Hematopoietic multipotent progenitor cell treated with erythropoietin and hydrocortisone succinate and interleukin-3 and kit ligand, for 6 days (in vitro differentiated cells): ENCODE measurements at places on chromosomes 11 and 22.

GRCh38 chr11:20873054-20873453 is 203.7 kb downstream of the NELL1 start:
- DNase-seq: peak; percentile 67

GRCh38 chr11:71934213-71934612 is 5.4 kb downstream of the RNF121 start:
- DNase-seq: peak; percentile 49

DNA sequence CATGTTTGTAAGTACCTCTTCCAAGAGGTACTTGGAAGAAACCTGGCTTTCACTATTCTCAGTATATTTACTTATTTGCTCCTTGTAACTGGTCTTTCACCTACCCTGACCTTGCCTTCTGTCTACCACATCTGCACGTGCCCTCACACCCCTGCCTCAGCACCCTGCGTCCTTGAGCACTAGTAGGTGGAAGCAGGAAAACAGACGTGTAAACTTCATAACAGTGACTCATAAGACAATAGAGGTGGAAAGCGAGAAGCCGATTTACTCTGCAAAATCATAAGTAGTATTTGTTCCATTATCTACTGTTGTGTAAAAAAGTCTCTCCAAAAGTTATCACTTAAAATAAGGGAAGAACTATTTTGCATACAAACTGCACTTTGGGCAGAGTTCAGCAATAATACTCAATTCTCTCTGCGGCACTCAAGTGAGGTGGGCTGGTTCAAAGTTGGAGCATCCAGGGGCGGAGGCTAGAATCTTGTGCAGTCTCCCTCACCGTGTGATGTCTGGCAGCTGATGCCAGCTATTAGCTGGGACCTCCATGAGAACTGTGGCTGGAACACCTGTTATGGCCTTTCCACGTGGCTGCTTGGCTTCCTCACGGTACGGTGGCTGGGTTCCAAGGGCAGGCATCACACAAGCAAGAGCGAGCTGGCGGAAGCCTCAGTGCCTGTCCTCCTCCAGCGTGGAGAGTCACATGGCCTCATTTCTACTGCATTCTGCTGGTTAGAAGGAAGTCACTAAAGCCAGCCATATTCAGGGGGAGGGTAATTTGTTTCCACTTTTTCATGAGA is 30.4 kb downstream of the PACS1 start:
- peak; percentile 73 for DNase-seq

GRCh38 chr22:35837101-35837727 is 119.5 kb downstream of the APOL5 start:
- no peak for DNase-seq

DNA sequence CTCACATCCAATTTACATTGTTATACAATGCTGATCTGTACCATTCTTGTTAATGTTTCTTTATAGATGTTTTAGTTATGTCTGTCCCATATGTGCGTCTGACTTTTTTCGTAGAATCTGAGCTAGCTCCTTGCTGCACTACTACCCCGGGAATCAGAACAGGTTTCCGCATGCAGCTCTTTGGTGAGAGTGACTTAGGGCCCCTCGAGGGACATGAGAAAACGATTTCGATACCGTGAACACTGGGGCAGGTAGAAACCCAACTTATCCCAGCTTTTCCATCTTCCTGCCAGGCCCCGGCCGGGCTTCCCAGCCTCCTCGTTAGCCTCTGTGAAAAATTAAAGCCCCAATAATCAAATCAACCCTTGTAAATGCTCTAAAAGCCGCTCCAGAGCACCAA is 23.4 kb upstream of the PKNOX2 start:
- DNase-seq: no peak

DNA sequence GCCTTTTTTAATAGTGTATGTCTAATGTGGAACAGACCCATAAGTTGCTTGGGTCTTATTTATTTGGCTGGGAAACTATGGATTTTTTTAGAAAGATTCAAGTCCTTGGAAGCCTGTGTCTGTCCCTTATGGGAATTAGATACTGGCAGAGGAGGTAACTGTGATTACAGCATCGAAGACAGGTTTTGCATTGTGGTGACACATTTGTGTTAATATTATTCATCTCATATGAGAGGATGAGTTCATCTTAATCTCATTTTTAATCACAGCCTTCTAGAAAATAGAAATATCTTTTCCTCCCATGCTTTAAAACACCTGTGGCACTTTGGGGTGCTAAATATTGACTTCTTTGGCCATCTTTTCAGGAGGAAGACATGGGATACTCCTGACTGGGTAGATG is 9.2 kb downstream of the TAB1 start:
- DNase-seq: no peak

DNA sequence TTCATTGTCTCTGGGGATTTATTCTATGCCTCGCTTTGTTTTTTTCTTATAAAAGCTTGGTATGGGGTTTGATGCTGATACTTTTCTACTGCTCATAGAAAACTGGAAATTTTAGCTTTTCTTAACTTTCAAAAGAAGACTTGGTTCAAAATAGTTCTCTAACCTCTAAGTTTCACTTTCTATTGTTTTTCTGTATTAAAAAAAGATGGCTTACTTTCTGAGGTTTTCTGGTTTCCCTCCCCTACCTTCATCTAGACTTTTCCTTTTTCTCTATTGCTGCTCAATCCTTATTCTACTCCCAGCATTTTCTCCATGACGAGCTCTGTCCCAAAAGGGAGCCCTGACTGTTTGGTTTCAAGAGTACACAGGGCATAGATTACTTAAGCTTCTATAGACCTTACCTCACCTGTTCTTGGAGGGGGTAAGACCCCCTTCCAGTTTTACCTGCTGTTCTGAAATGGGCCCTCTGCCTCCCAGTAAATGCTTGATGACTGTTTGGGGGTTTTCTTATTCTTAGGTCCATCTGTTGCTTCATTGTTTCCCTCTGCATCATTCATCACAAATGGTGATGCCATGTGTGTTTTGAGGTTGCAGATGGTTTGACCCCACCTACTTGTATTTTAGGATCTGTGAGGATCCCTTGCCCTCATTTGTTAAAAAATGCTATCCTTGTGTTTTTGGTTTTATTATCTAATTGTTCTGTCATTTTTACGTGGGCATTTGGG is 29.5 kb downstream of the DNHD1 start:
- DNase-seq: no peak
